ENCODE measurements at places on chromosomes 2 and 18.

DNA sequence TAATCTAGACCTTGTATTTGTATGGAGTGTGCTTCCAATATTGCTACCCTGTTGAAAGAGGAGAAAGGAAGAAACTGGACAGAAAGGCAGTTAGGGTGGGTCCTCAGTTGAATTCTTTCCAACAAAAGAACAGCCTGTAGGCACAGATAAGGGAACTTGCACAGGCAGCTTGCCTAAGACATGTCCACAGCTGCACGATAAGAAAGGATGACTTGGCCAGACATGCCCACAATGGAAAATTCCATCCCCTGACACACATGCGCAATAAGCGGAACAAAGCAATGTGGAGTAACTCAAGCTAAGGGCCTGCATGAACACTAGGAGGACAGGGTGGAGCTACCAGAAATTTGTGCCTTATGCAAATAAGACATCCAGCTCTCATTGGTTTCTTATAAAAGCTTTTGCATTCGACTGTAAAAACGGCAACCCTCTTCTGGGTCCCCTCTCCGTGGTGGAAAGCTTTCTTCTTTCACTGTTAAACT is 1084.7 kb upstream of the NXPH2 start:
- H3K27me3 ChIP-seq, result no peaks in the 10 kb centered on the region
- H3K36me3 ChIP-seq, result no peaks in the 10 kb centered on the region
- DNase-seq, result no peak
- no peak overlapping the region for H3K4me3 ChIP-seq
- no peaks in the 10 kb centered on the region for H3K4me1 ChIP-seq

GRCh38 chr2:169980643-169981042 is 153.4 kb downstream of the UBR3 start:
- H3K4me1 ChIP-seq, result peaks cover 12% of the 10 kb centered on the region
- no peak for DNase-seq
- H3K4me3 ChIP-seq, result no peak overlapping the region
- no peaks in the 10 kb centered on the region for H3K27me3 ChIP-seq
- H3K27ac ChIP-seq, result no peak overlapping the region

GRCh38 chr2:45170191-45171135 is 161.2 kb upstream of the SIX2 start:
- no peak overlapping the region for H3K27ac ChIP-seq
- no peaks in the 10 kb centered on the region for H3K36me3 ChIP-seq
- H3K4me3 ChIP-seq, result no peak overlapping the region
- peaks cover 57% of the 10 kb centered on the region for H3K27me3 ChIP-seq
- DNase-seq, result peak; percentile 16

- H3K4me1 ChIP-seq, result peaks cover 46% of the 10 kb centered on the region
- no peaks in the 10 kb centered on the region for H3K27me3 ChIP-seq
- H3K4me3 ChIP-seq, result peak overlapping the region; percentile 91
- peaks cover 30% of the 10 kb centered on the region for H3K36me3 ChIP-seq
- H3K27ac ChIP-seq, result no peak overlapping the region
Measured at GRCh38 chr2:177264209-177264692, 276 bp downstream of the NFE2L2 start.

DNA sequence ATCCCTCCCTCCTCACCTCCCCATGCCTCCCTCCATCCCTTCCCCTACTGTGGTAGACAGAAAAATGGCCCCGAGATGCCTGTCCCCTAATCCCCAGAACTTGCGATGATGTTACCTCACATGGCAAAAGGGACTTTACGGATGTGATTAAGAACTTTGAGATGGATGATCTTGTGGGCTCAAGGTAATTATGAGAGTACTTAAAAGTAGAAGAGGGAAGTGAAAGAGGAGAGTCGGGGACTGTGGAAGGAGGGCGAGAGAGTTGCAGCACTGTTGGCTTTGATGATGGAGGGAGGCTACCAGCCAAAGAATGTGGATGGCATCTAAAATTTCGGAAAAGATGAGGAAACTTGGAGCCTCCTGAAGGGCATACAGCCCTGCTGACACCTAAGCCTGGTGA is 66.5 kb downstream of the AGAP1 start:
- no peak overlapping the region for H3K4me3 ChIP-seq
- no peak for DNase-seq
- H3K27me3 ChIP-seq, result peaks cover 21% of the 10 kb centered on the region
- H3K4me1 ChIP-seq, result no peaks in the 10 kb centered on the region
- H3K36me3 ChIP-seq, result no peaks in the 10 kb centered on the region

- DNase-seq, result no peak
- H3K36me3 ChIP-seq, result no peaks in the 10 kb centered on the region
- H3K27me3 ChIP-seq, result peaks cover 9% of the 10 kb centered on the region
- no peaks in the 10 kb centered on the region for H3K4me1 ChIP-seq
- H3K27ac ChIP-seq, result no peak overlapping the region
- no peak overlapping the region for H3K4me3 ChIP-seq
Measured at GRCh38 chr18:2111456-2111855, 459.8 kb downstream of the METTL4 start.

GRCh38 chr2:27315122-27315521 is 6.9 kb upstream of the UCN start:
- H3K36me3 ChIP-seq, result peaks cover 22% of the 10 kb centered on the region
- H3K27me3 ChIP-seq, result no peaks in the 10 kb centered on the region
- no peaks in the 10 kb centered on the region for H3K4me1 ChIP-seq
- H3K27ac ChIP-seq, result no peak overlapping the region

Data from activated CD4-positive, alpha-beta T cell treated with anti-CD3 and anti-CD28 coated beads for 36 hours (primary cell).